ENCODE measurements at places on chromosomes 5 and 9. TPM values are rescaled to one million over a fixed set of nuclear protein-coding genes. Genes with fewer than 3 reads are reported as not detected.

The DENND1A gene
- 17.3 TPM for total RNA-seq

DNA sequence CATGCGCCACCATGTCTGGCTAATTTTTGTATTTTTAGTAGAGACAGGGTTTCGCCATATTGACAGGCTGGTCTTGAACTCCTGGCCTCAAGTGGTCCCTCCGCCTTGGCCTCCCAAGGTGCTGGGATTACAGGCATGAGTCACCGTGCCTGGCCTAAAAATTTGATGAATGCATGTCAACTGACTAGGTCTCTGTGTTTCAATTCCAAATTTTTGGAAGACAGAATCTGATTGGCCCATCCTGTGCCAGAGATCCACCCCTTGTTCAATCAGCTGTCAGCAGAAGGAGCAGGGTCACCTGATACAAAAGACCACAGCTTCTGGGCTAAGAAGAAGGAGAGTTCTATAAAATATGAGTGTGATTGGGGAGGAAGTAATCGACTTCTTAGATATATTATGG is 43.5 kb upstream of the COL15A1 start:
- no peak overlapping the region for H3K27ac ChIP-seq
- no peaks in the 10 kb centered on the region for H3K36me3 ChIP-seq
- H3K4me1 ChIP-seq, result peaks cover 5% of the 10 kb centered on the region
- H3K4me3 ChIP-seq, result no peak overlapping the region
- peaks cover 18% of the 10 kb centered on the region for H3K27me3 ChIP-seq

- H3K4me3 ChIP-seq, result no peak overlapping the region
- H3K36me3 ChIP-seq, result no peaks in the 10 kb centered on the region
- no peak for DNase-seq
- H3K27ac ChIP-seq, result no peak overlapping the region
- H3K27me3 ChIP-seq, result no peaks in the 10 kb centered on the region
Observed at GRCh38 chr9:78562021-78562420, 265.1 kb downstream of the PSAT1 start.

DNA sequence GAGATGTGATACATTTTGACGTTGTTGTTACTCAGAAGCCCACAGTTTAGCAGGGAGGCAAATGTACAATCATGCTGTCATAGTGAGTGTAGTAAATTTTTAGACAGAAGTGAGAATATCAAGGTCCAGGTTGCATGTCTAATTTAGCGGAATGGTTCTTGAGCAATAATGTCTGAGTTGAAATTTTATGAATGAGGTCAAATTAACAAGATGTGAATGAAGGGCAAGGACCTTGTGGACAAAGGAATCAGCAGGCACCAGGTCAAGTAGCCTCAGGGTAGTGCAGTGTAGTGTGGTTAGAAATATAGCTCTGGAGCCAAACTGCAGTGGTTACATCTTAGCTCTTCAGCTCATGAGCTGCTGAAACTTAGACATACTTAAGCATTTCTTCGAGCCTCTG is 36.2 kb downstream of the TNFSF8 start:
- no peak for DNase-seq
- peaks cover 59% of the 10 kb centered on the region for H3K4me1 ChIP-seq
- H3K4me3 ChIP-seq, result no peak overlapping the region
- H3K27me3 ChIP-seq, result no peaks in the 10 kb centered on the region

DNA sequence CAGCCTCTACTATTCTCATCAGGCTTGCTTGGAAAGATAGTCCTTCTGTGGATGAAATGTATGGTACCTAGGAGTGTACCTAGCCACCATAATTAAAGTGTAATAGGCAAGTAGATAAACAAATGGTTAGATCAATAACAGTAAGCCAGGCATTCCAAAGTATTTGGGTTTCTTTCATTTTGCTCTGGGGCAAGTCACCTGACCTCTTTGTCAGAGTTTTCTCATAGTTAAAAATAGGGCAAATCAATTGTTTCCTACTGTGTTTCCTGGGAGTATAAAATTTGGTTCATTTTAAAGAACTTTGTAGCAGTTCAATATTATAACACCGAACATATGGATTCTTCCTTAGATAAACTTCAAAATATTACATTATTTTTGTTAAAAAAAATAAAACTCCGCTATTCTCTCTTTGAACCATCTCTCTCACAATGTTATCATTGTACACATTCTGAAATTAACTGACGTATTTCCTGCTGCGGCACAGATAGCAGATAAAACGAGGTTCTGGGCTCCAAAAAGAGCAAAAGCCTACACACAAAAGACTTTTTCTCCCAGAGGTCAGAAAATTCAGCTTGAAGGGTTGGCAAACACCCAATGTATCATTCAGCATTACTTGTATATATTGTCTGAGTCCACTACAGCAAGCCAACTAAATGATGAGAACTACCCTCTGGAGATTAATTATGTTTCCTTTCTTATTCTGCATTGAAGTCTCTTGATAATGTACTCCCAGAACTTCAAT is 267.9 kb downstream of the COX7C start:
- H3K4me3 ChIP-seq, result no peak overlapping the region
- no peaks in the 10 kb centered on the region for H3K4me1 ChIP-seq
- no peak for DNase-seq
- H3K27me3 ChIP-seq, result peaks cover 2% of the 10 kb centered on the region
- H3K27ac ChIP-seq, result no peak overlapping the region

The MCC gene
- 4.1 TPM for total RNA-seq

The ZNF782 gene
- total RNA-seq, result 2.8 TPM

The PCDHA4 gene
- not detected for total RNA-seq
